ENCODE measurements at places on chromosomes 6 and 20.

GRCh38 chr20:32621071-32621890 is 36.1 kb upstream of the NOL4L start:
- DNase-seq = no peak

GRCh38 chr6:159170333-159170672 is 1.1 kb downstream of the FNDC1 start:
- DNase-seq = no peak

GRCh38 chr6:126252154-126252553 is 87.8 kb upstream of the CENPW start:
- no peak for DNase-seq

DNA sequence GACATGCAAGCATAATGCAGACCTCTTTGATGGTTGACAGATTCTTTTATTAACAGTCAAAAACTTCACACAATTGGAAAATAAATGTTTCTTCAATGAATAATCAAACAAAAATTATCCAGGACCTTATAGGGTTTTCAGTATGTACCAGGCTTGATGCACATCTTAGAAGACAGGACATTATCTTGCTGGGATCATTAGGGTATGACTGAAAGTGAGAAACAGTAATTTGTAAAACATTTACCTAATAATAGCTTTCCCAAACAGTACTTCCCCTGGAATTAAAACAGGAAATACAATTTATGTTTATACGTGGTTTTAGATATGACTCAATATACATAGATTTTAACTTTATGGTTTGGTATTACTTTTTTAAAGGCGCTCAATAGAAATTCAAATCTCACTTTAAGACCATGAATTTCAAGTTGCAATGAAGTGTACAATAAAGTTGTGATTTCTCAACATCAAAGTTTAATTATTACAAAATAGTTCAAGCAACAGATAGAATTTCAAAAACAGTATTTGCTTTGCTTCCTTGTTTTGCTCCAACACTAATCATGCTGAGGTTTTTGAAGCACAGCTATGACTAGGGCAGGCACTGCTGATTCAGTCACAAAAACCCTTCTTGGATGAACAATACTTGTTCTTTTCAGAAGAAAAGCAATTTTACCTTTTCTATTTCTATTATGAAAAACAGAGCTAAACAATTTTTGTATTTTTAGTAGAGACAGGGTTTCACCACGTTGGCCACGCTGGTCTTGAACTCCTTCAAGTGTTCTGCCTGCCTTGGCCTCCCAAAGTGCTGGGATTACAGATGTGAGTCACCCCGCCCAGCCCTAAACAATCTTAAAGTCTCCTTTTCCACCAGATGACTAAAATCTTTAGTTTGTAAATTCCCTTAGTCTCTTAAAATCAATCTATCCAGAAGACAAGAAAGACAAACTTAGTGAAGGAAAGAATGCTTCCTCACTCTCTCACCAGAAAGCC is 13.7 kb downstream of the SOD2 start:
- DNase-seq = peak; percentile 38

DNA sequence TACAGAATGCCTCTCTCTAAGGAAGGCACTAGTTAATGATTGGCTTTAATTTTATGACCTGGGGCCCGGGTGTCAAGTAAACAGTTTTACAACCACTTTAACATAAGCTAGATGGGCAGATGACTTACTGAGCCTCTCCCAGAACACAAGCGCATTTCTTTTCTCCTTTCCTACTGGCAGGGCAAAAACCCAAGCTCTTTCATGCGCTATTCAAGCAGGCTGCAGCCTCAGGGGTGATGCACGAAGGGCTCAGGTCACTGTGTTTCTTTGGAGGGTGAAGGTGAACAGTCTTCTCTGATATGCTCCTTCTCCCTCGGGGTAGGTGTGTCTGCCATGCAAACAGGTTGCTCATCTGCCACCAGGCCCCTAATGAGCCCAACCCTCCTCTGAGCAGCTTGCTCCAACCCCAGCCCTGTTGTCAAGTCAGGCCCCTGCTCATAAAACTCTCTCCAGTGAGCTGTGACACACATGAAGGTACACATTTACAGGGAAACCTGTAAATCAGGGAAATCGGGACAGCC is 73.5 kb upstream of the CDH4 start:
- DNase-seq = no peak

- DNase-seq = no peak
Measured at GRCh38 chr6:98797217-98797994, 37.0 kb upstream of the POU3F2 start.

- DNase-seq = no peak
Measured at GRCh38 chr20:35062478-35062877, 30.1 kb downstream of the TRPC4AP start.

GRCh38 chr6:75376347-75377024 is 91.9 kb upstream of the TMEM30A start:
- no peak for DNase-seq

GRCh38 chr6:16346831-16347230 is 108.4 kb downstream of the GMPR start:
- DNase-seq = no peak

DNA sequence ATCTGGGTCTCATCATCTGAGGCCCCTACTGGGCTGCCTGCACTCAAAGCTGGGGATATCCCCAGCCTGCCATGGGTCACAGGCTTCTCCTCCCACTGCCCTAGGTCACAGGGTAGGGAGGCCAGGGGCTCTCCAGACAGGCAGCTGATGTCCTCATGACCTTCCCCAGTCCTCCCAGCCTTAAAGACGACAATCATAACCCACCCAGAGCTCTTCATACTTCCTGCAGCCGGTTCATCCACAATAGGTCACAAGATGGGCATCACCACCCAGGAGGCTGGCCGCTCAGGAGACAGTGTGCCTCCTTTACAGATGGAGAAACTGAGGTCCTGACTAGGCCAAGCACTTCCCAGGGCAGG is 15.2 kb downstream of the TFEB start:
- DNase-seq = no peak

DNA sequence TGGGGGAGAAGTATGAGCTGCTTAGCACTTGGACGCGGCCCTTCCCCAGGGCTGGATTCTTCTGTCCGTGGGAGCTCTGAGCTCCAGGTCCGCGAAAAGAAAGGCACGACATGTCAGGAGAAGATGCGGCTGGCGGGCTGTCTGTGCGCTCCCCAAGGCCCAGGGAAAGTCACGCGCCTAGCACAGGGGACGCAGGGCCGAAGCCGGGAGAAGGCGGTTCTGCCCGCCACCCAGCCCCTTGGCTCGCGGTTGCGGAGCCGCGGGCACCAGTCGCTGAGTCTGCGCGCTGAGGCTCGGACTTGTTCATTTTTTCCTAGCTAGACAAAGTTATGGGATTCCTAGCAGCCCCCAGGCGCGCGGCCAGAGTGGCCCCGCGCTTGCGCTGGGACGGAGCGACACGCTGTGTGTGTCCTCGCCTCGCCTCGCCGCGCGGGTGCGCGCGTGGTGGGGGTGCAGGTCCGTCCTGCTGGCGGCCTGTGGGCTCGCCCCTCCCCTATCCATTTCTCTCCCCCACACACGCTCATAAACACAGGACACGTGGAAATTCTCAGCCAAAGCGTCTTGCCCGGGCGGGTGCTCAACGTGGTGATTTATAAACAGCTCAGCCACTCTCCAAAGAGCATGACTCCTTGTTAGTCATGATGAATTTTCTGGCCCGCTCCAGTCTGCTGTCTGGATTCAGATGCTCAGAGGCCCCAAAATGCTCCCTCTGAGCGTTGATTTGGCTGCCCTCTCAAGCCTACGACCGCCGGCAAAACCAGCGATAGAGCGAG is 1.9 kb upstream of the POU3F2 start:
- DNase-seq = no peak

- no peak for DNase-seq
Measured at GRCh38 chr6:104332364-104332763, 527.4 kb downstream of the HACE1 start.

DNA sequence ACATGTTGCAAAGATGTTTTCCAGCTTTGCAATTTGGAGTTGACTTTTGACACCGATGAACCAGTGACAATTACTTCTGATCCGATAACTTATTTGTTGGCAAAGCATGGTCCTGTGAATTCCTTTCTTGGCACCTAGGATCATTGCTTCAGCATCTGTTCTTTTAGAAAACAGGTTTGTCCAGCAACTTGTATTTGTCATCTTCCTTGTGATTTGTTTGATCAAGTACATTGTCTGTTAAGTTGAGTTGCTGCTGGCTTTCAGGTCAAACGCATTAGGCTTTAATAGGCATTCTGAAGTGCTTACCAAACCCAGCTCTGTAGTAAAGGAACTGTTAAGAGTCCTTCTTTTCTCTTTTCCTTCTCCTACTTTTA is 192.4 kb upstream of the ZNF217 start:
- DNase-seq = no peak

GRCh38 chr6:159826968-159827647 is 27.0 kb downstream of the PNLDC1 start:
- no peak for DNase-seq

GRCh38 chr6:45566882-45567281 is 189.1 kb upstream of the SUPT3H start:
- no peak for DNase-seq

- no peak for DNase-seq
Measured at GRCh38 chr6:42392833-42393232, 58.9 kb downstream of the TRERF1 start.

GRCh38 chr20:61730631-61731362 is 334.9 kb downstream of the TAF4 start:
- no peak for DNase-seq

DNA sequence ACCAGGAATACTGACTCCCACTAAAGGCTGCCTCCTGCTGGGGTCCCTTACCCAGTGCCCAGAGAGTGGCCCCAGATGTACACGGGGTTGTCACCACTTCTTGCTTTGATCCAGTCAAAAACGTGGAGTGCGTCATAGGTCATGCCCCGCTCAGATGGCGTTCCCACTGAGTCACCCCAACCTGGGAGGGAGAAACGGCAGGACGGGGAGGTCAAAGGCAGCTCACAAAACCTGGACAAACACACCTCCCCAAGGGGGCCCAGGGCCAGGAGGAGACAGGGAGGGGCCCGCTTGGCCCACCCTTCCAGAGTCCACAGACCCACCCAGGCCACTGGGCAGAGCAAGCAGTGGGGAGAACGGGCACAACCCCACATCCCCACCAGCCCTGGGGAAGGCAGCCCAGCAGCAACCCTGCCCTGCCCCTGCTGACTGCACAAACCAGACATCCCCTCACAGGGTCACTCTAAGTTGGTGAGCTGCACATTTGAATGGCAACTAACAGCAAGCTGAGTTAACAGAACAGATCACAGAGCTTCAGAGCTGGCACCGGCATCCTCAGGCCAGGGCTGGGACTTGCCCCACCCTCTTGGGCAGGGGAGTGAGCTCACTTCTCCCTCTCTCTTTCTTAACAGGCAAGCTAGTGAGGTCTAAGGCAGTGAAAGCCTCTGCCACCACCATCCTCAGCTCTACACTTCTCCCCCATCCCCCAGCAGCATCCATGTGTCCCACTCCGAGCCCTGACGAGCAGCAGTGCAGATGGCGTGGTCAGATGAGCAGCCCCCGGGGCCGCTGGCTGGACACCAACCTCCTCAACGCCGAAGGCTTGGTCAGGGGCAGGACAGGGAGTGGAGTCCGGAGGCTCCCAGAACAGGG is 61.7 kb downstream of the PYGB start:
- no peak for DNase-seq

- no peak for DNase-seq
Measured at GRCh38 chr6:156533872-156534524, 243.2 kb upstream of the ARID1B start.

- DNase-seq = no peak
Measured at GRCh38 chr6:141403827-141404226, 728.9 kb upstream of the GJE1 start.

DNA sequence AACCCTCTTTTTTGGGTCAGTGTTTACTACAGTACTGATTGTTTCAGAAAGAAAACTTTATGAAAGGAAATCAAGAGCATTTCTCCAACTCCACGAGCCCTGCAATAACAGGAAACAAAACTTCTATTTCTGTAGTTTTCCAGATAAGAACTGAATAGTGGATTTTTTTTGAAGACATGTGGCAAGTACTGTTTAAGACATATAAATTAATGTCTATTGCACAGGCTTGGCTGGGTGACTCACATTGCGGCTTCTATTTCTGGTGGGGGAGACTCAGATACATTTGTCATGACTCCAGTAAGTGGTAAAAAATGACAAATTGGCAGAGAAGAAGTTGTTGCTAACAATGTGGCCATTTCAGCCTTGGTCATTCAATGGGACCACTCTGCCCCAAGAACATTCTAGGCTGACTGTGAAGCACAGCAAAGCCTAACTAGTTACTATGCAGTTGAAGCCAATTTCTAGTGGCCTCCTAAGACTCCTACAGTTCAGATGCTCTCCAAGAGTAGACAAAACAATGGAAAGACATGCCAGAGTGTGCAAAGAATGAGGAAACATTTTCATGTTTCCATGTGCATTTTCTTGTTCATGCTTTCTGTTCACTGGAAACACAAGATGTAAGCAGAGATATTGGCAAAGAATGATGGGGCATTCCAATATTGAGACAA is 200.9 kb downstream of the EDN1 start:
- DNase-seq = no peak

GRCh38 chr20:61271312-61272231 is 19.5 kb downstream of the CDH4 start:
- DNase-seq = no peak

GRCh38 chr6:15630202-15630601 is 32.6 kb downstream of the DTNBP1 start:
- no peak for DNase-seq

GRCh38 chr6:119736296-119737021 is 386.9 kb upstream of the MAN1A1 start:
- no peak for DNase-seq

- no peak for DNase-seq
Measured at GRCh38 chr6:77492530-77492929, 29.2 kb upstream of the HTR1B start.

- no peak for DNase-seq
Measured at GRCh38 chr6:90098001-90098531, 198.6 kb downstream of the BACH2 start.

- DNase-seq = no peak
Measured at GRCh38 chr6:106474466-106474865, 113.9 kb downstream of the CRYBG1 start.

DNA sequence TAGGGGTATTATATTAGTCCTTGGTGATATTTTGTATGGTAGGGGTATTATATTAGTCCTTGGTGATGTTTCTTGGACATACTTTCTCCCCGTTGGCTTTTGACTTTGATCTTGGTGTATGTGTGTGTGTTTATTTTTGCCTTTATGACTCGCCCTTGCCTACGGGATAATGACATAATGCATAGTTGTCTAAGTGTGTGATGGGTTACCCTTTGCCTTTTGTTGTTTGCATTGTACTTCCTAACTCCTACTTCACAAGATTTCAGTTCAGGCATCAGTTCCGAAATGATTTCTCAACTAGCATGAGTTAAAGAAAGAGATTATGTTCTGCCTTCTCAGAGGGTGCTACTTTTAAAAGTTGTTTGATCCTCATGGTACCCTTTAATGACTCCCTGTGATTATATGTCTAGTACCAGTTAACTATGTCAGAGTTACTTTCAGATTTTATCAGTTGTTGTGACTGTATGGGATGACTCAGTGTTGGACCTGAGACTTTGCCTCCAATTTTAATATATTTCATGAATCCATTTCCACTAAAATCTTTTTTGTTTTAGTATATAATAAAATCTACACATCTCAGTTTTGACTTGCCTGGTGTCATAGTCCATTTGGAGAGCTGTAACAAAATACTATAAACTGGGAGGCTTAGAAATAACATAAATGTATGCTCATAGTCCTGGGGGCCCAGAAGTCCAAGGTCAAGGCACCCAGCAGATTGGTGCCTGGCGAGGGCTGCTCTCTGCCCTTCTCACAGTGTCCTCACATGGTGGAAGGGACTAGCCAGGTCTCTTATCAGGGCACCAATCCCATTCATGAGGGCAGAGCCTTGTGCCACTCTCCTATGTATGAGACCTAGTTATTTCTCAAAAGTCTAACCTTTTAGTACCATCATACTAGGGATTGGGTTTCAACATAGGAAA is 34.1 kb downstream of the CDYL start:
- no peak for DNase-seq

GRCh38 chr20:14860410-14860814 is 523.0 kb upstream of the FLRT3 start:
- no peak for DNase-seq

All from T-helper 2 cell (primary cell).